ENCODE measurements at places on chromosomes 6 and 20.

- no peak for DNase-seq
Observed at GRCh38 chr6:140855520-140855919, 1277.2 kb upstream of the GJE1 start.

- DNase-seq = peak; percentile 36
Observed at GRCh38 chr6:87102151-87102621, 7.3 kb upstream of the CGA start.

DNA sequence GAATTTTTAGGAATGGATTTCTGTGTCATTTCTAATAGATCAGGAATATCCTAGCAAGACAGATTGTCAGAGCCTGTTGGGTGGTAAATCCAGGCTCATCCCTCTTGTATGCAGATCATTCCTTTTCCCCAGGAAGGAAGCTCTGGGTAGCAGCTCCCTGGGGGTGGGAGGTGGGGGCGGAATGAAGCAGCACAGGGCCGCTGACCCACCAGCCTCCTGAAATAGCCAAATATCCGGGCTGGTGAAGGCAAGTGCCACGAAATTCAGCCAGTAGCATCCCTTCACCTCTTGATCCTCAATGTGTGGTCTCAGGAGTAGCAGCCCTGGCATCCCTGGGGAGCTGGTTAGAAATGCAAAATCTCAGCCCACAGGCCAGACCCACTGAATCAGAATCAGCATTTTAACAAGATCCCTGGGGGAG lies 256.9 kb downstream of the LRFN2 start:
- DNase-seq = no peak

- DNase-seq = no peak
Observed at GRCh38 chr6:44725070-44725469, 337.6 kb downstream of the CDC5L start.

GRCh38 chr20:9617940-9618339 lies 103.5 kb downstream of the LAMP5 start:
- peak; percentile 80 for DNase-seq

- DNase-seq = no peak
Observed at GRCh38 chr6:21354805-21355238, 238.7 kb upstream of the SOX4 start.

DNA sequence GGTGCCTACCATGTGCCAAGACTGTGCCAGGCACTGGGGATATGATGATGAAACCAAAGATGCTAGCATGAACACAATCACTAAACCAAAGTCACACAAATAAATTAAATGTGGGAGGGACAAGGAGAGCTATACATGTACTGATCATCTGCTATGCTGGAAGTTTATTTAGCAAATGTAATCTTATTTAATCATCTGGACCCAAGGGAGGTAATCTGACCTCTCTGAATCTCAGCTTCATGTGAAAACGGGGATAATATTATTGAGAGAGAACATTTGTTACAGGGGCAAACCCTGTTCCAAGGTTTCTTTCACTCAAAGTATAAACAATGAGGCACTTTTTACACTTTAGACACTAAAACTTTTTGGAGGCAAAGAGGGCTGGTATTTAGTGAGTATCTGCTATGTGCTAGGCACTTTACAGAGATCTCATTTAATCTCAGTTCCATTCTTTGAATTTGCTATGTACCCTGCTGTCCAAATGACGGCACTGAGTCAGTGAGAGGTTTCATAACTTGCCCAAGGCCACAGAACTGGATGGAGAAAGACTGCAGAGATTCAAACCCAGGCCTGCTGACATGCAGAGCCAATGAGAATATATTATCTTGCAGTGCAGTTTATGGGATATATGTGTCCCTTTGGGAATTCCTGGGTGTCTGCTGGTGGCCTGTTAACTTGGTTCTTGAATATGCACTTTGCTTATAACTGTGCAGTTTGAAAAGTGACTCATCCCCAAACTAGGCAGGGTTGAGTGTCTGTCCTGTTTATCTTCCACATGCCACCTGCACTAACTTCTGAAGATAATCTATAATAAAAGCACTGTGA lies 3.3 kb upstream of the ASXL1 start:
- no peak for DNase-seq

- DNase-seq = no peak
Observed at GRCh38 chr6:42846505-42846904, 32.9 kb upstream of the RPL7L1 start.

GRCh38 chr20:51386586-51386985 lies 155.9 kb downstream of the NFATC2 start:
- no peak for DNase-seq

GRCh38 chr6:148851683-148852556 lies 105.1 kb downstream of the UST start:
- DNase-seq = no peak

- no peak for DNase-seq
Observed at GRCh38 chr6:20674664-20675063, 140.4 kb downstream of the CDKAL1 start.

DNA sequence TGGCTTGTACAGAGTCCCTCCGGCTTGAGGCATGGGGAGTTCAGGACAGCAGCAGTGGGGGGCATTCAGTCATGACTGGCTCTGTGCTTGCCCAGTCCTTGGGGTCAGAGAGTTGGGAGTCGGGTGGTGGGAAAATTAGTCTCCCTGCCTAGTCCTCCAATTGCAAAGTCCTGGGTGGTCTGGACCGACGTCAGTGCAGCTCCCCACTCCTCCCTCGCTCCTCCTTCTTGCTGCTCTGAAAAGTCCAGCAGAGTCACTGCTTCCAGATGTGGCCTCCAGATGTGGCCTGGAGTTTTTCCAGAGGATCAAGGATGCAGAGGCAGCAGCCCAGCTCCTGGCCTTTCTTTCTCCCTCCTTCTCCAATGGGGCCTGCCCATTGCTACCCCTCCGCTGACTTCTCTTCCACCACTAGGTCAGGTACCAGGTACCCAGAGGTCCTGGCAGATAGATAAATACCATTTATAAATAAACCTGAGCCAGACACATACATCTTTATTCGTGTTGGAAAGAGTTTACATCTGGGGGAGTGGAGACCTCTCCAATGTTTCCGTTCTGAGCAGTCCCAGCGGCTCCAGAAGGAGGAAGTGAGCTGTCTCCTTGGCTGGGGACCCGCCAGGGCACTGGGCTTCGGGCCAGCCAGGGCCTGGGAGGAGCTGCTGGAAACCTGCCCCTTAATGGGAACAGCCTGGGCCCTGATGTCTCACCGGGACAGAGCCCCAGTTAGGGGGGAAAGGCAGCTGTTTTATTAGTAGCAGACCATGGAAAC lies 49.0 kb upstream of the RNF24 start:
- DNase-seq = peak; percentile 75

- DNase-seq = peak; percentile 3
Observed at GRCh38 chr6:47437592-47437991, 40.0 kb upstream of the CD2AP start.

GRCh38 chr6:44787254-44787834 lies 399.8 kb downstream of the CDC5L start:
- DNase-seq = no peak

DNA sequence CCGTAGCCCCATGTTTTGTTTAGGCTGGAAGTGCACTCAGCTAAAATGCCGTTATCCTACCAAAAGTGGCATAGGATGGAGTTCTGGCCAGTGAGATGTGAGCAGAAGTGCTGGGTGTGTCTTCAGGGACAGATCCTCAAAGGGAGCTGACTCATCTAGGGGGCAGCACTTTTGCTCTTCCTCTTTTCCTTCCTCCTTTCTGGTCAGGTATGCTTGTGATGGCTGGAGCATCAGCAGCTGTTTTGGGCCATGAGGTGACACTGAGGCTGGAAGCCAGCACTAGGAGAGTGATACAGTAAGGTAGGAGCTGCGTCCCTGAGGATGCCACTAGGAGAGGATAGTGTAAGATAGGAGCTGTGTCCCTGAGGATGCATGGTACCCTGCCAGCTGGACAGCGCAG lies 4.6 kb upstream of the OSBPL2 start:
- no peak for DNase-seq

DNA sequence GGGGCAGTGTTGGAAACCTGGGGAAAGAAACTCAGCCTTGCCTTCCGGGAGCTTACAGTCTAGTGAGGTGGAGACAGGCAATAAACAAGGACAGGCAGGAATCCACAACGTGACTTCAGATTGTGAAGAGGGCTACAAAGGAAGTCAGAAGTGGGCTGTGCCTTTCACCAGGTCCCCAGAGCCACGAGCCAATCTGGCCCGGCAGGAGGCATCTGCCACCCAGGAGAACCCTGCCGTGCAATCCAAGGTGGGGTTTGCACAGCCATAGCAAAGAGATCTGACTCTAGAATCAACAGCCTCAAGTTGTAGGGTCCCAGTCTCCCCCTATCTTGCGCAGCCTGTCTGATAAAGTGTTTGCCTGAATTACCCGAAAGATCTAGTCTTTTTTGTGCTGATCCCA lies 5.5 kb downstream of the SLC32A1 start:
- no peak for DNase-seq

DNA sequence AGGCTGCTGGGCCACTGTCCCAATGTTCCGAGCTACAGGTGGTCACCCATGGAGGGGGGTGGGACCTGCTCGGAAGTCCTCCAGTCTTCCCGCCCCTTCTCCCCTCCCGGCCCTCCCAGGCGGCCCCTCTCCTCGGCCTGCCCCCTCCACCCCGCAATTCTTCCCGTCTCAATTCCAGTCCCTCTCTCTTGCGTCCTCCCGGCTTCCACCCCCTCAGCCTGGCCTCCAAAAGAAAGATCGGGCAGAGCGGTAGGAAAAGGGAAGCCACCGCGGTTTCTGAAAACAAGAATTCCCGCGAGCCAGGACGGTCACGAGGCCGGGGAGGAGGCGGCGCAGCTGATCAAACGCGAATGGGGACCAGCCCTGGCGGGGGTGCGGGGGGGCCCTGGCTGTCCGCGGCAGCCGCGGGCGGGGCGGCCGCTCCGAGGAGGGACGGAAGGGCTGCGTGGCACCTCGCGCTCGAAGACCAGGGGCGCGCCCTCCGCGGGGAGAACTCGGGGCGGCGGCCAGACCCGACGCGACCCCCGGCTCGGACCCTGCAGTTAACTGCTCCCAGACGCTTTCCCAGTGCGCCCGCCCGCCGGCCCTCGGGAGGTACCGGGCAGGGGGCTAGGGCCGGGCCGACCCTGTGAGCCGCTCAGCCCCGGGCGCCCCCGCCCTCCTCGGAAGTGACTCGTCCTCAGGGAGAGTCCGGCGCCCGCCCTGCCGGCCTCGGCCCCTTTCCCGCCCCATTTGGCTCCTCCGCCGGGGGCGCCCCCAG lies 1.0 kb downstream of the PXDC1 start:
- DNase-seq = peak; percentile 83

- no peak for DNase-seq
Observed at GRCh38 chr6:145349950-145350510, 385.3 kb downstream of the EPM2A start.

DNA sequence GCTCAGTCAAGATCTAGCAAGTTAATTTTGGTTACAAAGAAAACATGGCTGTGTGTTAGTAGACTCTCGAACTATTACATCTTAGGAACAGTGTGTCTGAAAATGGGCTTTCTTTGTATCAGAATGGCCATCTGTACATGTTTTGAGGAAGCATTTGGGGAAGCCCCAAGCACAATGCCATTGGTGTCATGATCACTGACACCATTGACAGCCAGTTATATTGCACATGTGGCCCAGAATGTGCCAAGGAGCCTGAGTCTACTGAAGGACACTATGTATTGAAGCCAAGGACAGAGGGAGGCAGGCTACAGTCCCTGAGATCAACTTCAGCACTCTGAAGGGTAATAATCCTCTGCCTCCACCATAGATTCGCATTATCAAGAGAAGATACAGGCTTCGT lies 12.6 kb upstream of the FAM50B start:
- no peak for DNase-seq

- DNase-seq = no peak
Observed at GRCh38 chr6:90458353-90459224, 128.3 kb downstream of the MAP3K7 start.

GRCh38 chr6:13355999-13356785 lies 27.9 kb upstream of the TBC1D7 start:
- DNase-seq = no peak

GRCh38 chr6:2920671-2921112 lies 17.6 kb upstream of the SERPINB9 start:
- no peak for DNase-seq

DNA sequence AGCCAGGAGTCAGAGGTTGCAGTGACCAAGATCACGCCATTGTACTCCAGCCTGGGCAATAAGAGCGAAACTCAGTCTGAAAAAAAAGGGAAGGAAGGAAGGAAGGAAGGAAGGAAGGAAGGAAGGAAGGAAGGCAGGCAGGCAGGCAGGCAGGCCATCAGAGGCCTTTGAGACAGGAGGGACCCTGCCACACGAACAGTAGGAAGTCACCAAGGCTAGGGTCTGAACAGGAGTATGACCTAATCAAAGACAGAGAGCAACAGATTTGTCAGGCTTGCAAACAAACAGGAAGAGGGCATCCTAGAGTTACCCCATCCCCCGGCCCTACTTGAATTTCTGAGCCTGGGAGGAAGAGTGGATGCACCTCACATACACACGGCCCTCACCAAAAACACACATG lies 67.1 kb downstream of the FGD2 start:
- no peak for DNase-seq

- DNase-seq = no peak
Observed at GRCh38 chr6:100088009-100088408, 94.0 kb upstream of the MCHR2 start.

DNA sequence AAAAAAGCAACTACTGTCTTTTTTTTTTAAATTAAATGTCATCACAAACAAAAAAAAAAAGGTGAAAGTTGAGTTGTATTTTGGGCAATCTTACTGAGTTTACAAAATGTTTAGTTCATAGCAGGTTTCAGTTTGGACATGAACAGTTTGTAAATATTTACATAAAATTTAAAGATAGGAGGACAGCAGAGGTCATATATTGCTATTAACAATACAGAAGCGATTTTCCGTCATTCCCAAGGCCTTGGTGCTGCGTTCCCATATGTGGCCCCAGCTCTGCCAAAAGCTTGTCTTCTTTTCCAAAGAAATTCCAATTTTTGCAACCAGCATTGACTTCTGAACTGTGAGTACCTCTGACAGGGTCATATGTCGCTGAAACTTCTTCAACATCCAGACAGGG lies 5.1 kb downstream of the BACH2 start:
- DNase-seq = no peak

GRCh38 chr6:34190504-34191122 lies 44.7 kb upstream of the GRM4 start:
- no peak for DNase-seq

DNA sequence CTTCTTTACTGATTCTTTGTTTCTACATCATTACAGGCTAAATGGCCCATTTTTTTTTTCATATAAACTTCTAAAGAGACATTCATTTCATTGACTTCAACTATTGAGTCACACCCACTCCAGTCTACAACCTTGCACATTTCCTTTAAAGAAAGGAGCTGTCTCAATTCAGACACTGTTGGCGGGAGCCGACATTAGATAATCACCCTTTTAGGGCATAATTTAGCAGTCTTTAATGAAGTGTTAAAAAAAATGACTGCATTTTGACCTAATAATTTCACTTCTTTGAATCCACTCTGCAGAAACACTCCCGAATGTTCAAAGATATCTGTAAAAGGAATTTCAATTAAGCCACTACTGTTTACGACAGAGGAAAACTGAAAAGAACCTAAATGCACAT lies 1.5 kb downstream of the EPM2A start:
- DNase-seq = no peak

GRCh38 chr6:157184202-157185015 lies 138.9 kb downstream of the TMEM242 start:
- DNase-seq = peak; percentile 68

Data from Ammon's horn (tissue), 1 donor.